ENCODE measurements at places on chromosomes 1 and 21.

GRCh38 chr1:183279835-183280234, 93.8 kb downstream of the LAMC2 start:
- no peak for DNase-seq

- DNase-seq, result no peak
Observed at GRCh38 chr1:51218570-51218969, 17.5 kb upstream of the RNF11 start.

- no peak for DNase-seq
Observed at GRCh38 chr1:224617410-224618355, 1.6 kb downstream of the CNIH3 start.

- no peak for DNase-seq
Observed at GRCh38 chr1:150487763-150488115, 520 bp downstream of the TARS2 start.

Data from activated T-helper 1 cell treated with Interleukin-2 at 50 U/mL for 16 hours (primary cell).